ENCODE measurements at places on chromosomes 6 and 20.

GRCh38 chr6:155549928-155550327, 94.3 kb upstream of the NOX3 start:
- DNase-seq, result no peak

GRCh38 chr6:5478380-5478779, 217.1 kb downstream of the FARS2 start:
- no peak for DNase-seq

DNA sequence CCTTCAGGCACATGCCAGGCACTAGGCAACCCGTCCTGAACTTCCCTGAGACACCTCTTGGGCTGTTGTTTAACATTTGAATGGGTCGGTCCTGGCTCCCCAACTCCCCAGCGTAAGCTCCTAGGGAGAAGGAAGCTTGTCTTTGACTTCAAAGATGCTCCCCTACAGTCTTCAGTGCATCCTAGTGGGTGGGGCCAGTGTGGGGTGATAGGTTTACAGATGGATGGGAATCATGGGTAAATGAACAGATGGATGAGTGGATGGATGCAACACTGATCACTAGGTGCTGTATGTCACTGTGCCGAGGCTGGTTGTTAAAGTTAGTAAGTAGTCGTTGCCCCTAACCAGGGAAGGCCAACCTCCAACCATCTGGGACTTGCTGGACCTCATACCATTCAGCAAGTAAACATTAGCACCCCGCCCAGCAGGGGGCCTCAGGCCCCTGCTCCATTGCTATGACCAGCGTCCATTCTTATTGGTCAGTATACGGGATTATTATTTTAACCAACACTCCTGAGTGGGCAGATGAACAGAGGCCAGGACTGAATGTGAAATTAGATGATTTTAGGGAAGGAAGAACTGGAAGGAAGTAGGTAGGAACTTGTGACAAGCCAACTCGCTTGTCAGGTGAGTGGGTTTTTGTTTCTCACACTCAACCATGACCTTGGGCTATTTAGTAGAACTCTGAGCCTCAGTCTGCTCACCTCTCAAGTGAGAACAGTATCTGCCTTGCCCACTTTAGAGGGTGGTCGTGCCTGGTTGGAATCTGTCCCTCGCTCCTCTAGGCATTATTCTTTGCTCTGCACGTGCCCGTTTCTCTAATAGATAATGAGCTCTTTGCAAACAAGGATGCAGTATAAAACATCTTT, 82.9 kb upstream of the FOXP4 start:
- no peak for DNase-seq

- no peak for DNase-seq
Measured at GRCh38 chr6:126293891-126294524, 45.9 kb upstream of the CENPW start.

DNA sequence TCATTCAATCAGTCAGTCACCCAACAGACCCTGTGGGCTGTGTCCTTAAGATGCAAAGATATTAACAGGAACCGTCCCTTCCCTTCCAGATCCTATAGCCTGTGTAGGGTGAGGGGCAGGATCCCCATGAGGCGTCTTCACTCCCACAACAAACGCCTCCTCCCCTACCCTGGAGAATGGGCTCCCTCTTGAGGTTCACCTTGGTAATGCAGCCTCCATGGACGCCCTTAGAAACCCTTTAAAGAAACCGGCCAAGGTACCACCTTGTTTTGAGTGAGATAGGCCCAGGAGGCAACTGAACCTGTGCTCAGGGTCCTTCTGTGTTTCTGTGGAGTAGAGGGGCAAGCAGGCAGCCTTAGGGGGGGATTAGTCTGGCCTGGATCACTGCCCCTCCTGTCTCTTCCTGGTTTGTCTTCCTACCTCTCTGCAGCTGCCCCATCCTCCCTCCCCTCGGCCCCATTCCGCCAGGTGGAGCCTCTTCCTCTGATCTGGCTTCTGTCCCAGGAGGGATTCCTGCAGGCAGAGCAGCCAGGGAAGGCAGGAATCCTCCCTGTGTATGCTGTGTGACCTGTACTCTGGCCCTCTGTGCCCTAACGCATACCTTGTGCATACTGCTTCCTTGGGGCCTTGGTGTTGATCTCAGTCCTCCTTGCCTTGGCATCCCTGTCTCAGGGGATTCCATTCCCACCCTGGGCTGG, 6.6 kb upstream of the GUCA1A start:
- DNase-seq, result peak; percentile 74

DNA sequence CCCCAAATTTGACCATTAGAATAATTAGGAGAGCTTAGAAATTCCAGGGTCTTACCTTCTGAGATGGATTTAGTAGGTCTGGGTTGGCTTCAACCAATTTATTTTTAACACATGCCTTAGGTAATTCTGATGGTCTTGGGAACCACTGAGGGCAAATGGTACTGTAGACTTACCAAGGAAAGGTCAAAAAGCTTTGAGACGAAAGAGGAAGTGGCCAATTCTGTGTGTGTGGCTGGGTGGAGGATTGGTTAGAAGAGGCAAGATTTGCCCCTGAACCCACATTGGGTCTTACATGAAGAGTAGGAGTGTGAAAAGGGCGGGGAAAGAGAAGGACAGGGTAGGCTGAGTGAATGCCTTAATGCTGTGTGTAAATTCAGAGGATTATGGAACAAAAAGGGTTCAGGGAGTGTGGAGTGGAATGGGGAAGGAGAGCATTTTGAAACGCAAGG, 2.7 kb downstream of the ITCH start:
- DNase-seq, result peak; percentile 45

DNA sequence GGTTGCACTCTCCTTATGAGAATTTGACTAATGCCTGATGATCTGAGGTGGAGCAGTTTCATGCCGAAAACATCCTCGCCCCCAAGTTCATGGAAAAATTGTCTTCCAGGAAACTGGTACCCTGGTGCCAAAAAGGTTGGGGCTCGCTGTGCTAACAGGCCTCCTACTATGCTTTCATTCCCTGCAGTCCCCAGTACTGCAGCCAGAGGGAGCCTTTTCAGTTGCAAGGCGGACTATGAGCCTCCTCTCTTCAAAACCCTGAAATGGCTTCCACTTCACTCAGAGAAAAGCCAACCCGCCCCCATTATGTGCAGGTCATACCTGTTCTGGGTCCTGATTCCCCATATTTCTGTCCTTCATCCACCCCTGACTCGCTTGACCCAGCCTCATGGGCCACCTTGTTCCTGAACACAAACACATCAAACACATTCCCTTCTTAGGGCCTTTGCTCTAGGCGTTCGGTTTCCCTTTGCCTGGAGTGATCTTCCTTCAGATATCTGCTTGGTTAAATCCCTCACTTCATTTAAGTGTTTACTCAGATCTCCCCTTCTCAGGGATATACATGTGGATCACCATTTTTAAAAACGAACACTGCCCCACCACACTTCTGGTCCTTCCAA, 173.7 kb downstream of the PHACTR1 start:
- no peak for DNase-seq

- no peak for DNase-seq
Measured at GRCh38 chr6:14422917-14423316, 305.3 kb downstream of the CD83 start.

- no peak for DNase-seq
Measured at GRCh38 chr6:17015551-17016381, 86.1 kb upstream of the STMND1 start.

GRCh38 chr6:54085541-54085940, 25.7 kb upstream of the MLIP start:
- no peak for DNase-seq

- DNase-seq, result no peak
Measured at GRCh38 chr20:7540923-7541322, 399.3 kb downstream of the HAO1 start.

DNA sequence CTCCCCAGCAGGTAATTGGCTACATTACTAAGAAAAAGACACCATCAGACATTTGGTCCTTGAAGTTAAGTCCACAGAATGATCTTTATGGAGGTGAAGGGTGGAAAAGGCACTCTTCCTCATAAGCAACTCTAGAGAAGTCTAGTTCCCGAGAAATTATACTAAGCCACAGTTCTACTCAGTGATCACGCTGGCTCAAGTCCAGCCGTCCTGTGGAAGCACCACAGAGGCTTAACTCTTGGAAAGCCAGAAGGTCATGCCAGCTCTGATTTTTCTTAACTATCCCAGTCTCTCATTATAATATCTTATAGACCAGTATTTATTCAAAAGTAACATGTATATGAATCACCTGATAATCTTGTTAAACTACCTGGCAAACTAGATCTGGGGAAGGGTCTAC, 258.5 kb downstream of the EYA4 start:
- DNase-seq, result no peak

DNA sequence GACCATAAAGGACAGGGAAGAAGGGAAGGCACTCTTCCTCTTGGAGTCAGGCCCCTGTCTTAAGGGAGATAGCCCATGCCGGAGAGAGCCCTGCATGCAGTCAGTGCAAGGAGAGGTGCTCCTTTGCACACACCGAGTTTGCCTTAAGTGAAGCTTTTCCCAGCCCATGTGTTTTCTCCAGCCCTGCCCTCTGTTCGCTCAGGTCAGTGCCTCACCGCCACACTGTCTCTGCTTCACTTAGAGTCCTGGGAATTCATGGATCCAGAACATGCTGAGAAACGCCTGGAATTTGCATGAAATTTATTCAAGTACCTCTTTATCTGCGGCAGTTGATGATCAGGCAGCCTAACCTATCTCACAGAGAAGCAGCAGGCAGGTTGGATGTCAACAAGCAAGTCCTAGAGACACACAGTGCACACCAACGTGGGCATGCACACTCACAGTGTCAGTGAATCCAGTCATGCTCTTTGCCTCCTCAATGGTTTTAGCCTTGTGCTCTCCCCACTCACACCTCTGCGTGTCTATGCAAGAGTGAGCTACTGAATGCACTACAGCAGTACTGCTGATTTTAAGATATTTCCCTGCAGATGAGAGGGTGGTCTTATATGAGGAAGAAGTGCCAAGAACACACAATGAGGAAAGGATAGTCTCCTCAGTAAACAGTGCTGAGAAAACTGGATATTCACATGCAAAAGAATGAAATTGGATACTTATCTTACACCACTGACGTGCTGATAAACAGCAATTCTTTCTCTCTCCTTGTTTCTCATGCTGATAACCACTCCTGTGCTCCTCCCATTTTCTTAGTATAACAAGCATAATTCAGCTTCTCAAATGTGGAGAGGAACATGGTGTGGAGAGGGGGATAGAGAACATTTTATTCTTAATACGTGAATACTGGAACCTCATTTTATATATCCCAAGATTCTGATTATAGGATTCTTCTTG, 295.1 kb upstream of the CDYL start:
- no peak for DNase-seq

DNA sequence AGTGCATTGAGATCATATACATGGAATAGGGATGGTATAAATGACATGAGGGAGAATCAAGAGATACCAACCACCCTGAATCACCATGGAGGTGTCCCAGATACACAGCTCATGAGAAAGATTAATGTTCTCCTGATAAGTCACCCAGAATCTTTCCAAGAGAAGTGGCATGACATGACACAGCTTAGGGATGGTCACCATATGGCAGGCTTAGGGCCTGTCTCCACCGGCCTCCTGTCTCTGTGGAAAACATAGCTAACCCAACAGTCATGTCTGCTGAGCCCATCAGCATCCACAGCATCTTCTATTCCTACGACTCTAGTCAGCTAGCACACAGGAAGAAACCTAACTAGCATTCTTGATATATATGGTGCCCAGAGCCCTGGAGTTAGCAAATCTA, 133.3 kb downstream of the IPCEF1 start:
- DNase-seq, result no peak

- DNase-seq, result peak; percentile 61
Measured at GRCh38 chr20:62496568-62497218, 20.9 kb upstream of the GATA5 start.

DNA sequence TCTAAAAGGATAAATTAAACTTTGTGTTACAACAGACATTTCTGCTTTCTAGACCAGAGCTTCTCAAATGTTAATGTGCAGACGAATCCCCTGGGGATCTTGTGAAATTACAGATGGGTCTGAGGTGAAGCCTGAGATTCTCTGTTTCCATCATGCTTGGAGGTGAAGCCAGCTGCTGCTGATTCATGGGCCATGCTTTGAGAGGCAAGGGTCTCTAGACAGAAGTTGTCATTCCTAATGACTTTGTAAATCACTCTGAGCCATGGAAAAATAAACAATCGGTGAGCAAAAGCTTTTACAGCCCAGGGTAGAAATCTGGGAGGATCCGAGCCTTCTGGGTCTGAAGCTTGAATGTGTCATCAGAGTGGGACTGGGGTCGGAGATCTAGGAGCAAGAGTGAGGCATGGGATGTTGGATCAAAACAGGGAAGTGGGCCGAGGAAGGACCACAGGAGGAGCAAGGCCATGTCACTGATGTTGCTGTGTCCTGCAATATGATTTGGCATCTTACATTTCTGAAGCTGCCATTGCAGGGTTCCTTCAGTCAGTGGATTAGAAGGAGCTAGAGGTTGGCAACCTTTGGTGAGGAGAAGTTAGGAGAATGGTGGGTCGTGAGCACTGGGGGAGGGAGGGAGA, 77.3 kb downstream of the TRMT11 start:
- DNase-seq, result no peak
